NCI-H226 (cell line): ENCODE measurements at places on chromosomes 6 and 20.

DNA sequence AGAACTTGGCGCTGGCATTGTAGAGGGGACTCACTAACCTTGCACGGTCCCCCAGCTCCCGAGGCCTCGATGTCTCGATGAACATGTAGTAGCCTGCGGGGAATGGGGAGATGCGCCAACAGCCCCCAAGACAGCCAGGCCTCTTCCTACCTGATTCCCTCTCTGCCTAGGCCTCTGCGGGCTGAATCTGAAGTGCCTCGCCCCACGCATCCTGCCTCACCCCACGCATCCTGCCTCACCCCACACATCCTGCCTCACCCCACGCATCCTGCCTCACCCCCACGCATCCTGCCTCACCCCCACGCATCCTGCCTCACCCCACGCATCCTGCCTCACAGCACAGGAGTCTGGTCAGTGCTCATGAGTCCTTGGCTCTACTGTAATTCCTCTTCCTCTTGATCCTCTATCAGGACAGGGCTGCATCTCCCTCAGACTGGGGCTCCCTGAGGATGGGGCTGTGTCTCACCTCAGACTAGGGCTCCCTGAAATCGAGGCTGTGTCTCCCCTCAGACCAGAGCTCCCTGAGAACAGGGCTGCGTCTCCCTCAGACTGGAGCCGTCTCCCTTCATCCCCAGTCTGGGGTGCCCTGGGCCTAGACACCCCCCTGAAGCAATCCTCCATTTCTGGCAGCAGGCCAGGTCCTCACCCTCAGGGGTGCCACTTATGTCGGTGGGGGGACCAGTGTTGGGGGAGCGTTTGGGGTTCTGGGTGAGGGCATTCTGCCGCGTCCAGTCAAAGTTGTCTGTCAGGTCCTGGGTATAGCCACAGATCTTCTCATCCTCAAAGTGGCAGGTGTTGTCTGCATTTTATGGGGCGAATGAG, 53.6 kb downstream of the MDGA1 start:
- DNase-seq: peak; percentile 23

DNA sequence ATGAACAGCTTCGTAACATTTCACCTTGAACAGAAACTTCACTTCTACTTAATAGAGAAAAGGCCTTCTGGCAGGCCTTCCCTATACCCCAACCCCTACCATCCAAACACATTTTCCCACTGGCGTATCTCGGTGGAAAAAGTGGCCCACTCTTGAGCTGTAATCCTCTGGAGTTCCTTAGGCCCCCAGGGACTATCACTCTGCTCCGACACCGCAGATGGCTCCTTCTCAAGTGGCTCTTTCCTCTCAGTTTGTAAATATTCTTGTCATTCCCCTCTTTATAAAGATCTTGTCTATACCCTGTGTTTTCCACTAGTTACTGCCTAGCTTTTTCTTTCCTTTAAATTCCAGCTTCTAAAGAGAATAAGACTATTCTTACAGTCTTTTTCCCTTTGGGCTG, 108.7 kb downstream of the MYB start:
- no peak for DNase-seq

- no peak for DNase-seq
These were observed 393.8 kb upstream of the IMPG1 start for GRCh38 chr6:76466286-76466685.

GRCh38 chr20:24694727-24695528, 225.5 kb downstream of the SYNDIG1 start:
- DNase-seq: no peak

DNA sequence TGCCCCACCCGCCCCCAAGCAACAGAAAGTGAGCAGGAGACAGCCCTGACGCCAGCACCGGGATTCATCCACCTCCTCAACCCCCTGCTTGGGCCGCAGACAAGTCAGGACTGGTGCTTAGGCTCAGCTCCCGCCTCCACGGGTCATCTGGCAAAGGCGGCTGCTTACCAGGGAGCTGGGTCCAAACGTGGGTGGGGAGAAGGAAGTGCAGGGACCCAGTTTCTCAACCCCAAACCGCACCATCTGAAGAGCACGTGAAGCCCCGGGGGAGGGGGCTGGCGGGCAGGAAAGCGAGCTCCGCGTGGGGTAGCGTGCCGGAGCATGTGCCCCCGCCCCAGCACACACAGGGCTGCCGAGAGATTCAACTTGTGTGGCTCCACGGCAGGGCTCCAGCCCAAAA, 87.2 kb downstream of the BMP7 start:
- no peak for DNase-seq

- no peak for DNase-seq
These were observed 116.9 kb upstream of the PTPN1 start for GRCh38 chr20:50393242-50393641.

- DNase-seq: no peak
These were observed 39.8 kb downstream of the TBXT start for GRCh38 chr6:166127624-166128472.
